Activated naive CD4-positive, alpha-beta T cell (primary cell): ENCODE measurements at places on chromosomes 7 and 10.

DNA sequence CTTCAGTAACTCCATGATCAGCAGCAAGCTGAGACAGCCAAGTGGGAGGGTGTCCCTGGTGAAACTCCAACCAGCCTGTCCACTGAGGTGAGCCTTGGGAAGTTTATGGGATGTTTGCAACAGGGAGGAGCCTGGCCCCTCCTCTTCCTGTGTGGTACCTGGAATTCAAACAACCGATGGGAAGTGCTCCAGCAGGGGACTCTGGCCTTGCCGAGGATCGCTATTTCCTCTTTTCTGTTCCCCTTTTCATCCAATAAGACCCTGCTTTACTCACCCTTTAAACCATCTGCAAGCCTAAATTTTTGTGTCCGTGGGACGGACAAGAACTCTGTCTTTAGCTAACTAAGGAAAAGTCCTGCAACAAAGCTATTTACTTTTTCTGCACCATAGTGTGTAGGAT is 491.1 kb upstream of the ZMIZ1 start:
- DNase-seq = no peak

DNA sequence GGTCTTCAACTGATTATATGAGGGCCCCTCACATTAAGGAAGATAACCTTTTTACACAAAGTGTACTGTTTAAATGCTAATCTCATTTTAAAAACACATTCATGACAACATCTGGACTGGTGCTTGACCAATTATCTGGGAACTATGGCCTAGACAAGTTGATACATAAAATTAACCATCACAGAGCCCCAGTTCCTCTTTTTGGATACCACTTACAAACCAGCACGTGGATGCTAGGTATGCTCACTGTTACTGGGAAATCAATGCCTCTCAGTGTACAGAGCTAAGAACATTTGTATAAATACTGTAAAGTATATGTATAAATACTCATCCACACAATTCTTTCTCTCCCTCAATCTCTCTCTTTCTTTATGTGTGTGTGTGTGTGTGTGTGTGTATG is 1217.8 kb upstream of the LRRTM3 start:
- no peak for DNase-seq

- no peak for DNase-seq
These were observed 27.0 kb upstream of the GPR26 start for GRCh38 chr10:123639131-123639530.

DNA sequence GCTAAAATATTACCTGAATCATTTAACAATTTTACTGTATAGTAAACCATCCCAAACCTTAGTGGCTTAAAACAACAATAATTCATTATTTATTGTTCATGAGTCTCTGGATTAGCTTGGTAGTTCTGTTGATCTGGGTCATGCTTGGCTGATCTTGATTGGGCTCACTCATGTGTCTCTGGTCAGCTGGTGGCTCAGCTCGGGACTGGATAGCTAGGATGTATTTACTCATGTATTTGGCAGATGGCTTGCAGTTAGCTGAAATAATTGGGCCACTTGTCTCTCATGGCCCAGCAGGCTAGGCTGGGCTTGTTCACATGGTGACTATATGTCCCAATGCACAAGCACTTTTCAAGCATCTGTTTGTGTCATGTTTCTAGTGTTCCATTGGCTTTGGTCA is 262.8 kb downstream of the BBS9 start:
- DNase-seq = no peak

GRCh38 chr7:17123020-17123419 is 175.4 kb upstream of the AHR start:
- no peak for DNase-seq

- DNase-seq = no peak
These were observed 94.9 kb downstream of the AKR1D1 start for GRCh38 chr7:138170959-138171703.

DNA sequence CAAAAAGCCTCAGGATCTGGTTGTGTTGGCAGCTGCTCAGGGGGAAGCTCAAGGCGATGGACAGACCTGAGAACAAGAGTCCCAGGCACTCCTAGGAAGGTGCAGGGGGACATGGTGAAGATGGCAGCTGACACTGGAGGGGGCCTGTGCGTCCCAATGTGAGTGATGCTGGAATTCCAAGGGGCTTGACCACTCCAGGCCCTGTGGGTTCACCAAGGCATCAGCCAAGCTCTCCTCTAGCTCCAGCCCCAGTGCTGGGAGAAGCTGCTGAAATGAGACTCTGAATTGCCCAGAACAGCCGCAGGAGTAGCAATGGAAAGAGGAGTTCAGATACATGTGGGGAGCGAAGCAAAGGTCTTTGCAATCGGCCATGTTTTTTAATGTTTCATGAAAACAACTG is 16.0 kb downstream of the UPP1 start:
- DNase-seq = no peak

DNA sequence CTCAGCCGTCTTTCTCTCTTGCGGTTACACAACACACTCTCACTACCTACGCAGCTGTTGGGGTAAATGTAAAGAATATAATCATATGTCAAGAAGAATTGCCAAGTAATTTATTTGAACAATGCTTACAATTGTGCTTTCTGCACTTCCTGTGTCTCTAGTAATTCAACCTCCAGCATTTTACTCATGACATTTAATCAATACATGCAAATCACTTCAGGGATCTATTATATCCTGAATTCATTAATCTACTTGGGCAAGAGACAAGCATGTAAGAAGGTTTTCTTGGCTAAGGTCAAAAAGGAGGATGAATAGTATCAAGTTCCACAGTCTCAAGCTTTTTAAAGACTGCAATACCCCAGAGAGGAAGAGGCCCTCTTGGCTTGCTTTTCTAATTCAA is 562.9 kb upstream of the ADARB2 start:
- DNase-seq = no peak

- no peak for DNase-seq
These were observed 26.5 kb upstream of the C10orf71 start for GRCh38 chr10:49272251-49273081.

DNA sequence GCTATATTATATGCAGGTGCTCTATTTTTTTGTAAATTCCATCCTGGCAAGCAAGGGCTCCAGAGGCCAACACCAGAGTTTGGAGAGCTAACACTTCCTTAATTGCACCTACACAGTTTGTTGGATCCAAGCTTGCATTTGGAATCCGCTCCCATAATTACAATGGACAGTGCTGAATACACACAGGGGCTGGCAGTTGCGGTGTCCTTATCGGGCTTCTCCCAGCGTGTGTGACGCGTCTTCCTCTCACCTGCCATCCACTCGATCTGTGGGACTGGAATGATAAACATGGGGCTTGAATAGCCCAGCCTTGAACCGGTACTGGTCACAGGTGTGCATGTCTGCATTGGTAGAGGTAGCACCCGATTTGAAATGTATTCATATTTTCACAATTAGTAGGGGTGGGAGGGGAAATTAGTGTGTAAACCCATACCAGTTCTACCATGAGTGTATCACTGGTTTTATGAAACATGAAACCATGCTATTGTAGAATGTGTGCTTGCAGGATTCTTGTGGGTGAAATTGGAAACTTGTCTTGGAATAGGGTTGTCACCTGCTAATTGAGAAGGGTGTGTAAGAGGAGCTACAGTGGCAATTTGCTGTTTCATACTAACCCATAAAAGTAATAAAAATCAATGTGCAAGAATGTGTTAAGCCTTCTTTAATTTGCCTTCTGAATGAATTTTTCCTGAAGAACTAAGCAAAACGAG is 316.5 kb downstream of the WDR11 start:
- DNase-seq = no peak

GRCh38 chr7:85156661-85157208 is 30.1 kb downstream of the SEMA3D start:
- DNase-seq = no peak

GRCh38 chr7:721619-722248 is 4.8 kb upstream of the DNAAF5 start:
- no peak for DNase-seq

DNA sequence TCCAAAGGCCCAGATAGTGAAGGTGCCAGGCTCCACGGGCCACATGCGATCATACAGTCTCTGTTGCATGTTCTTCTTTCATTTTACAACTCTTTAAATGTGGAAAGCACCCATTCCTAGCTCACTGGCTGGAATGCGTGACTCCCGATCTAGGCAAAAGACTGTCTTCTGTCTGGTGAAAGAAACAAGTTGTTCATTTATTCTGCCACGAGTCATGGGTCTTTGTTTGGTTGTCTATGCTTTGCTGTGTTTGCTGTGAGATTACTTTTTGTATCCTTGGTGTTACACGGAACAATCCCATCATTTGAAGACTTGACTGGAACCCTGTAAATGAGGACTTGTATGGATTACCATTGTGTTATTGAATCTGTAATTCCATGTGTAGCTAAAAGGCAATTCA is 41.9 kb downstream of the NPVF start:
- no peak for DNase-seq

- no peak for DNase-seq
These were observed 61.0 kb downstream of the TES start for GRCh38 chr7:116271161-116271913.

DNA sequence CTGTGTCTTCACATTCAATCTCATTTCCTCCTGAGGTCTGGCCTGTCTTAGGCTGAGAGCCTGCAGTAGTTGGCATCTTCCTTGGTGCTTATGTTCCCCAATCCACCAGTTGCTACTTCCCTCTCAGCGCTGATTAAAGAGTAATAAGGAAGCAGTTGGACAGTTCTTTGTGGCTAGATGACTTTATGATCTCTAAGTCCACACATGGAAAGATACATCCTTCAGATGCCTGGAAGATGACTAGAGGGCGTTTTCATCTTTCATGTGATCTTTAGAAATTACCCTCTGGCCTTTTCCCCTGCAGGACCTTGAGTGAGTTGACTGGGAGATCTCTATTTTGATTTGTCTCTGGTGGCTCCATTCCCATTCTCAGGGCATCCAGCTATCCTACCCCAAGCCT is 204.5 kb downstream of the GRM3 start:
- DNase-seq = no peak

- no peak for DNase-seq
These were observed 147.1 kb upstream of the STEAP1 start for GRCh38 chr7:90007001-90007654.

DNA sequence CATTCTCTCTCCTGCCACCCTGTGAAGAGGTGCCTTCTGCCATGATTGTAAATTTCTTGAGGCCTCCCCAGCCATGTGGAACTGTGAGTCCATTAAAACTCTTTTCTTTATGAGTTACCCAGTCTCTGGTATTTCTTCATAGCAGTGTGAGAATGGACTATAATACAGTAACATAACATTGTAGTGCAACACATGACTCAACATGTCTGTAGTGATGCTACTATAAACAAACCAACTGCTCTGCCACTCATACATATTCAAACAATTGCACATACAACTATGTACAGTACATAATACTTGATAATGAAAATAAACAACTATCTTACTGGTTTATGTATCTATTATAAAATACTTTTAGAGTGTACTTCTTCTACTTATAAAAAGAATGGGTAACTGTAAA is 7.1 kb downstream of the ATOH7 start:
- no peak for DNase-seq

GRCh38 chr10:95451150-95451549 is 110.0 kb downstream of the SORBS1 start:
- DNase-seq = no peak

DNA sequence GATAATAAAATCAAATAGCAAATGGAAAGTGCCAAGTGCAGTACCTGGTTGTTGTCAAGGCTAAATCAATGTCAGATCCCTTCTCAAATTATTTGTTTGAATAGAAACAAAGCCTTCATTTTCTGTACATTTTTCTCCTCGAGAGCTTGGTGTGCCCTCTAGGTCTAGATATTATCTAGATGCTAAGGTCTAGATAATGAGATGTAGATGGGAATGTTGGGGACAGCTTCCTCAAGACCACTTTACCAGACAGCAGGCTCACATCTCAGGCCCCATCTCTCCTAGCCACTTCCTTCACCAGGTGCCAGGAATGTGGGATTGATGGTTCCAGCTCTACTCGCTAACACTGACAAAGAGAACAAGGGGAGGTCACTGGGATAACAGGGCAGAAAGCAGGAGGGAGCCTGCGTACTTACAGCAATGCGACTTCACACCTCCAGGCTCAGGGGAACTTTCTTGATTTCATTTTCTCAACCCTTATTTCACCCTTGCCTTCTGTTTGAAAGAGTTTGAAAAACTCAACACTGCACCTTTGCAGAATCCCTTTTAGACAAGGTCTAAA is 451.4 kb upstream of the VSTM2A start:
- DNase-seq = no peak

- DNase-seq = no peak
These were observed 371.0 kb downstream of the FRMD4A start for GRCh38 chr10:13959443-13960359.

GRCh38 chr10:91635401-91636400 is 2.8 kb upstream of the PPP1R3C start:
- DNase-seq = no peak

DNA sequence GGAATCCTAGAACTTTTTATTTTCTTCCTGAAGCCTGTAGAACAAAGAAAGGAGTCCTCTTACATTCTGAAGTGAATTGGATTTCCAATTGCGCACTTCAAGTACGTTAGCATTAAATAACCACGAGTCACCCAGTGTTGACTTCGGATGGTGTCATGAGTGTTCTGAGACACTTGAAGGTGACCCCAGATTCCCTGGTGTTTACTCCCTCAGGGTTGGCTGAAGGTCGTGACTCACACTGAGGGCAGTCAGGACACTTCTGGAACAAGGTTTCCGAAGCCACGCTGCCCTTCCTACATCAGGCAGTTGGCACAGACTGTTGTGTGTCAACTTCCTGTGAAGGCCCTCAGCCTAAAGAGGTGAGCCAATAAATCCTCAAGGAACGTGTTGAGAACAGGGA is 186.6 kb upstream of the CELF2 start:
- DNase-seq = no peak

GRCh38 chr10:119022846-119023552 is 6.5 kb upstream of the NANOS1 start:
- no peak for DNase-seq

DNA sequence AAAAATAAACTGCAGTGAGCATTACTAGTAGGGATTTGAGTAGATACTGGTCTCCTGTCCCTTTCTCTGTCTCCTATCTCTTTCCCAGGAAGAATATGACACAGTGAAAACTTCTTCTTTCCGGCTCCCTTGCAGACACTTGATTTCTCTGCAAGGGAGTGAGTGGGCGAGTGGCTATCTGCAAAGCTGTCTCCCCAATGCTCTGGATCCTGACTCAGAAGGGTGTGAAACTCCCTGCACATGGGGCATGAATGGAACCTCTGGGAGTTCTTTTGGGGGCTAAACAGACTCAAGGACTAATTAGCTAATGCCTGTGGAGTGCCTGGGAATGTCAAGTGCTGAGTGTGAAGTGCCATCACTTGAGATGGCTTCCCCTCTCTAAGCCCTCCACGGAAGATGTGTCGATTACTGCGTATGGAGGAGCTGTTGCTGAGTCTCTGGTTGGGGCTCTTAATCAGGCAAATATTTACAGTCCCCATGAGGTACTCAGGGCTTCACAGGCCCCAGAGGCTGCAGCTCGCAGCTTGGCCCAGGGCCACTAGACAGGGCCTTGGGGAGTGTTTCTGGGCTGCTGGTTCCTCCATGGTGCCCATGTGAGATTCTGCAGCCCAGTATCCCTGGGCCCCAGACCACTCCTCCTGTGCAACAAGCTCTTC is 139.8 kb downstream of the RPS24 start:
- DNase-seq = no peak

- no peak for DNase-seq
These were observed 102.6 kb upstream of the HABP2 start for GRCh38 chr10:113450046-113450804.

- no peak for DNase-seq
These were observed 192.2 kb downstream of the CAMK1D start for GRCh38 chr10:12541446-12542067.
